ENCODE measurements at places on chromosomes 12 and 14.

GRCh38 chr12:80412343-80412953 is 31.6 kb upstream of the PTPRQ start:
- no peak for DNase-seq

DNA sequence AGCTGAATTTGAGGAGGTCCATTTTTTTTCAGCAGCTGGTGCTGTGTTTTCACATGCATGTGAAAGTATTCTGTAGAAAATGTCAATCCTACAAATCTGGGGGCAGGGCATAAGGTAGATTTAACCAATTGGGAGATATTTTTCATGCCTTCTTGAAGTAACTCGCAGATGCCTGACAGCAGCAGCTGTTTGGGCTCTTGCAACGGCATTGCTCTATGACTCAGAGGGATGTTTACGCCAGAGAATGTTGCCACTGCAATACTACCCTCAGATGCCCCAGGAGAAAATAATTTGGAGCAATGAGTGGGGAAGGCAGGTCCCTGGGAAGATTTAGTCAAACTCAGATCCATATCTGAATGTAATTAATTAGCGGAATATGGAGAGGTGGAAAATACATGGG is 42.5 kb upstream of the MYBPC1 start:
- DNase-seq = peak; percentile 29

DNA sequence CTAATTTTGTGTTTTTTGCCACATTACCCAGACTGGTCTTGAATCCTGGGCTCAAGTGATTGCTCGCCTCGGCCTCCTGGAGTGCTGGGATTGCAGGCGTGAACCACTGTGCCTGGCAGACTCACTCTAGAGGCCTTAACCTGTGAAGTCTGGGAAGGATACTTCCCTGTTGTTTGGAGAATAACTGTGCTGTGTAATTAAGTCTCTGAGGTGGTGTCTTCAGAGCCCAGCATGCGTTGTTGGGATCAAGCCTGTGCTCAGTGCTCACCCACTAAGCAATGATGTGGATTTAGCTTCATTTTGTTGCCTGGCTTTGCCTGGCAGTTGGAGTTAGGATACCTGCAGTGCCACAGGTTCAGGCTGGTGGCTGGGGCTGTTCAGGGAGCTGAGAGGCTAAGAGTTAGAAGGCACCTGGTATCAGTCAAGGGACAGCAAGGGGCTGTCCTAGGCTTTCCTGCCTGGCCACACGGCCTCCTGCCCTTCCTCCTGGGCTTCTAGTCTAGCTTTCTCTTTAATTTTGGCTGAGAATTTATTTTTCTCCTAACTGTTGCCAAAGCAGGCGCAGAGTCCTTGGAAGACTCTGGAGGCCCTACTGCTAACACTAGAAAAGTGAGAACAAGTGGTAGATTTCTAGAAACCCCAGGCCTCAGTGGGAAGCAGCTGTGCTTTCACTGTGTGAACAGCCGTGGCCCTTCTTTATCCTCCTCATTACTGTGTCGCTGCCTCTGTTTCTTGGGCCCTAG is 38.5 kb downstream of the EP400 start:
- no peak for DNase-seq

DNA sequence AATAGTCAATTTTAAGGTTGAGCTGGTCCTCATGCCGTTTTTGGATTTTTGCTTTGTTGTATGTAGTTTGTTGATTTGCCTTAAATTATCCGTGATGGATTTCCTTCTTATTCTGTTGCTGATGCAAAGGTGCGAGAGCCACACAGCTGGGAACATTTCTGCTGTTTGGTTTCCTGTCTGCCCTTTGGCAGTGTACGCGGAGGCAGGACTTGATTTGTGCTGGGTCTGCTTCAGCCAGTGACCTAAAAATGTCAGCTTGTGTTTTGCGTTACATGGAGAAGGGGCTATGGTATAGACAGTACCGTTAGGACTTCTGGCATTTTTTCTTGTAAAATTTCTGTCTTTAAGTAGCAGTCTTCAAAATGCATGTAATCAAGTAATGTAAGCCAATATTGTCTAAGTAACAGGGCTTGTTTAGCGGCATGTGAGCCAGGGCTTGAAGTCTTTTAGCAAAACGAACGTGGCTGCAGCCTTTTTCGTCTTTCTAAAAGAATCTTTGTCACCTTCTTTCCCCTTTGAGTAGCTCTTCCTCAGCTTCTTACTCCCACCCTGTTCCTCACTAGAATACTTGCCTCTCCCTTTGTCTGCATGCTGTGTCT is 18.2 kb upstream of the RD3L start:
- DNase-seq = no peak

DNA sequence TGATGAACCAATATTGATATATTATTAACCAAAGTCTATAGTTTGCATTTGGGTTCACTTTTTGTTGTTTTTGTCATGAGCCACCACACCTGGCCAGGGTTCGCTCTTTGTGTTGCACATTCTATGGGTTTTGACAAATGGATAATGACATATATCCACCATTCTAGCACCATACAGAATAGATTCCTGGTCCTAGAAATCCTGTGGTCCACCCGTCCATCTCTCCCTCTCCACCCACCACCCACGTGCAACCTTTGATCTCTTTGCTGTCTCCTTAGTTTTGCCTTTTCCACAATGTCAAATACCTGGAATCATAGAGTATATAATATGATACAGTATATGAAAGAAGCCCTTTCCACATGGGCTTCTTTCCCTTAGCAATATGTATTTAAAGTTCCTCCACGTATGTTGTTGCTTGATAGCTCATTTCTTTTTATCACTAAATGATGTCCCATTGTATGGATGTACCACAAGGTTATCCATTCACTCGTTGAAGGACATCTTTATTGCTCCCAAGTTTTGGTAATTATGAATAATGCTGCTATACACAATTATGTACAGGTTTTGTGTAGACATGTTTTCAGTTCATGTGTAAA is 7.4 kb downstream of the RPL6 start:
- no peak for DNase-seq

DNA sequence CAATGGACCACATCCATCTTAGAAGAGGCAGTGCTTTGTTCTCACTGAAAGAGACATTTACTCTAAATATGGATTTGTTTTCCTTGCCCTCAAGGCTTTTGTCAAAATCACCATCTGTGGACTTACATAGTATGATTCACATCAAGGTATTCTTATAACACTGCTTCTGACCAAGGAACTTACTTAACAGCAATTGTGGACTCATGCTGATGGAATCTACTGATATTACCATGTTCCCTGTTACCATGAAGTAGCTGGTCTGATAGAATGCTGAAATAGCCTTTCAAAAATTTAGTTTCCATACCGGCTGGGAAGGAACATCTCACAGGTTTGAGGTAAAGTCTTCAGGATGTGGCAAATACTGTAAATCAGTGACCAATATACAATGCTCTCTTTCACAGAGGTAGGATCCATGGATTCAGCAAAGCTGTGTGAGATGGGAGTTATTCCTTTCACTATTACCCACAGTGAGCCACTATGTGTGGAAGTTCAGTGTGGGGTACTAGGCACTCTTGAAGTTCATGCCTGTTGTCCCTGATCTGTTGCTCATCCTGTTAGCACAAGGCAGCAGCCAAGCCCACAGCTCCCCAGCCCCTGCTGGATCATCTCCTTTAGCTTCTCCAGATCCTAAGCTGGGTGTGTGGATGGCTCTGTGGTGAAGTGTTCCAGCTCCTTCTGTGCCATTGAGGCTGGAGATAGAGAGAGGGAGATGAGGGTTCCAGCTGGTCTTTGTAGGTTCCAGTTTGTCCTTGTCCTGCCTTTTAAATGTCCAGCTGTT is 126.4 kb downstream of the ATP23 start:
- no peak for DNase-seq

- DNase-seq = no peak
Measured at GRCh38 chr14:101062601-101063000, 159.1 kb upstream of the RTL1 start.

DNA sequence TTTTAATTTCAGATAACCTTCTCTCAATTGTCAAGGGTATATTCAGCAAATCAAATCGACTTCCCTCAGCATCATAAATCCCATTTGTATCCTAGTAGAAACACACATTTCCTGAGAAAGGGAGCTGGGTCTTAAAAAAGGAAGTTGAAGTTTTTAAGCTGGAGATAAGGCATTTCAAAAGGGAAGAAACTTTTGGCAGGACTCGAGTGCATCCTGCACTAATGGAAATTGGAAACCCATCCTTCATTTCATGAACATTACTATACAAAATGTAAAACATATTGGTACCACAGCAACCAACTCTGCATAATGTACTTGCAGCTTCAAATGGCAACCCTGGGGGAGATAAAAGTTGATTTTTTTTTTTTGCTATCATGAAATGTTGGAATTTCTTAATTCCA is 23.7 kb upstream of the TMCC3 start:
- no peak for DNase-seq

GRCh38 chr14:74599946-74600345 is 12.1 kb downstream of the LTBP2 start:
- no peak for DNase-seq

GRCh38 chr14:98633380-98633779 is 638.6 kb downstream of the BCL11B start:
- DNase-seq = no peak

GRCh38 chr14:74695406-74695805 is 17.5 kb downstream of the AREL1 start:
- no peak for DNase-seq

DNA sequence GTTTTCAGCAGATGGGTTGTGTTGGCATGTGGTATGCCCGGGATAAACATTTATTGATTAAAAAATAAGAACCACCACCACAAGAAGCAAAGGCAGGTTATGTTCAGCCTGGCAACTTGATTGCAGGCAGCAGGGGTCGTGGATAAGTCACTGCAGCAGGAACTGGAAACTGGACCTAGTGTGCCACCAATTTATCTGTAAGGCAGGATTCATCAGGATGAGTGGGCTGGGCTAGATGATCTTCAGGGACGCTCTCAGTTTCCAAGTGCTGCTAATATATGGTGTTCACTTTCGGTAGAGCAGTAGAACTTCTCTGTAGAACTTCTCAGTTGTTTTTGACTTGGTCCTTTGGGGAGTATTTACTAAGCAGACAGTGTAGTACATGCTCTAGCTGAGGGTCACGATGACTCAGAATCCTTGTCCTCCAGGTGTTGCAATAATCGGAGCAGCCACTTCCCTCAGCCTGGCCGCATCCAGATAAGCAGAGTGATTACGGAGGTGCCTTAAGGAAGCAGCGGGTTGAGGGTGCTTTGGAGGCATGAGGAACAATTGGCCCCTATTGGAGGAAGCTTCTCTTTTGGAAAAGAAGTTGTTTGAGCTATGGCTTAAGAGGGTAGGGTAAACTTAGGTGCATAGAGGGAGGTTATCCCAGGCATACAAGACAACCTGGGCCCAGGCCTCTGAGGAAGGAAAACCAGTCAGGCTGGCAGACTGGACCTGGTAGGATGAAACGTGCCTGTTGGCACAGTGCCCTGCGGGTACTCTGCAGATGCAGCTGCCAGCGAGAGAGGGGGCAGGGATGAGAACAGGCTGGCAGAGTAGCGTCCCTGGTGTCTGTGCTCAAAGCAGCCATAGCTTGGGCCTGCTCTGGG is 104.0 kb downstream of the GPR135 start:
- peak; percentile 90 for DNase-seq

DNA sequence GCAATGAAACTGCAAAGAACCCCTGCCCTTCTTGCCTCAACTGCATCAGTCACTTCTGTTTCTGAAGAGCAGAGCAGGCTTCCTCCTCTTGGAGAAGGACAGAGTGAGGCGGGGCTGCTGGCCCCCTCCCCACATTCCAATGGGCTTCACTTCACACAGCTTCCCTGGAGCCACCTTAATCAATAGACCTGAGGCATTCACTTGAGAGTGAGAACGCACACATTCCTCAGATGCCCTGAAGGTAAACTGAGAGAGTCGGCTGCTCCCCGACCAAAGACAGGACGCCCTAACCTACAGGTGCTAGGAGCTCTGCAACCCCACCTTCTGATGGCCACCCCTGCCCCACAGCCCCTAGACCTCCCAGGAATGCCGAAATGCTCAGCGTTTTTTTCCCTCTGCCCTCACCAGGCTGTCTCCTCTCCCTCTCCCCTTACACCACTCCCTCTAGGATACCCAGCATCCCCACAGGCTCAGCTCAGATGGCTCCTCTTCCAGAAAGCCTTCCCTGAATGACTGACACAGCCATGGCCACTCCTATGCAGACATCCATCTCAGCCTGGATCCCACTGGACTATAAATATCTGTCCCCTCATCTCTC is 31.1 kb downstream of the SYNE3 start:
- peak; percentile 23 for DNase-seq

DNA sequence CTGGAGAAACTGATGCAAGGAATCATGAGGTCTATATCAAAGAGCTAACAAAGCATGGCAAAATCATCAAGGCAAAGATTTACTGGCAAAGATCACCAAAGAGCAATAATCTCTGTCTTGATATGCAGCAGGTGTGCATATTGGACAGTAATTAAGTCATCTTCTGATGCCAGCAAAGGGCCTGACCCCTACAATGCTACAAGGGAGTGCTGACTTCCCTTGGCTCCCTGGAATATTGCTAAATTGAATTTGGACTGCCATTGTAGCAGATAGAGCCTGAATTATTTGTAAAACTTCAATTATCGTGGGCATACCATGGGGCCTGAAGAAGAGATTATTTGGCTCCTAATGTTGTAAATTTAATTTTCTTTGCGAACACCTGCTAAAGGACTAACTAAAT is 307.9 kb upstream of the SYT1 start:
- DNase-seq = no peak

- no peak for DNase-seq
Measured at GRCh38 chr14:67569011-67569650, 30.9 kb downstream of the PIGH start.

DNA sequence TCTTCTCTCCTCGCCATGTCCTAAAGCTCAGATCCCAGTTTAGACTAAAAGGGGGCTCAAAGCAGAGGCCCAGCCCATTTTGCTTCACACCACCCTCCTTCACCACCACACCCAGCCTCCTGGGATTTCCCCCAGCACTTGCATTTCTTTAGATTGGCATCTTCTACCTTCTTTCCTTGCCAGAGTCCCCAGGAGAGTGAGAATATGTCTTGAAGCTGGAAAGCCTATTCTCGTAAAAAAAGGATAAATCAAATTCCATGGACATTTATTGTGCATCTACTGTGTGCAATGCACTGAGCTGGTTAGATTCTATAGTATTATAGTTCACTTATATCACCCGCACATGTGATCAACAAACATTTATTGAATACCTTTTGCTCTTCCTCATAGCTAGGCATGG is 10.2 kb downstream of the FBXW8 start:
- no peak for DNase-seq

DNA sequence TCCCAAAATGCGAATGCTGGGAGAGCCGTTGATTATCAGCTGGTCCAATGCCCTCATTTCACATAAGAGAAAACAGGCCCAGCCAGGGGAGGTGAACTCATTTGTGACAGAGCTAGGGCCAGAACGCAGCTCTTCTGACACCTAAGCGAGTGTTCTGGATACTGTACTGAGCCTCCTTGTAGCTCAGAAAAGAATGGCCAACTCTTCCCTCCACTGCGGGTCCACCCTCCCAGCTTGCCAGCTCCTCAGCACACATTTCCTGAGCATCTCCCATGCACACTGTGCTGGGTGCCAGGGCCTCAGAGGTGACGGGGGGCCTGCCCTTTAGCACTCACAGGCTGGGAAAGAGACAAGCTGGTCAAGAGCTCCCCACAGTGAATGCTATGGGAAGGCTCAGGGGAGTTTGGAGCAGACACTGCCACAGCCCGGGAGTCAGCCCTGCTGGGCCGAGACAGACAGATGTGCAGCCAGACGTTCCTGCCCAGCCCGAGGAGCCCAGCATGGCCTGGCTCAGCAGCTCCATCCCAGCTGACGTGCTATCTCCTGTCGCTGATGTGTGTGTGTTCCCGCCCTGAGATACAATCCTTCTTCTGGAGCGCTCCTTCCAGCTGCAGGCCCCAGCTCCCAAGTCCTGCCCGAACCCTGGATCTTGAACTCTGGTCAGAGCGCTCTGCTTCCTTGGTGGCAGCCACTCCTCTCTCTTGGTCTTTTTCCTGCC is 3.5 kb downstream of the CMTM5 start:
- DNase-seq = no peak

GRCh38 chr12:121845701-121846100 is 13.0 kb downstream of the HPD start:
- DNase-seq = no peak

All from left ventricle myocardium superior (tissue), 1 donor.